ENCODE measurements at places on chromosomes 16 and 17.

DNA sequence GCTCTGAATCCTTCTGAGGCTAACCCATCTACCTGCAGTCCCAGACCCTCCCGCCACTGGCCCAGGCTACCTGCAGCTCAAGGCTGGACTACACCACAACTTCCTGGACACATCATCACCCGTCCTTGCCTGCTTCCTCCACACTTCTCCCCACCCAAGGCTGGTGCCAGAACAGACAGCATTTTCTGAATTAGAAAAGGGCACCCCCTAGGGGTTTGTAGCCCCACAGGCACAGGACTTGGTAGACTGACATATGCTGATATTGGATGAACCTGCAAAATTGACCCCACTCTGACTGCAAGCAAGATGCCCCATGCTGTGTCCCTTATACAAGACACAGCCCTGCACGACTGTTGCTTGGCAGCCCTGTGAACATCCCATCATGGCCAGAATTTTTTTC is 271.5 kb upstream of the C16orf82 start:
- no peak for DNase-seq

- no peak for DNase-seq
Measured at GRCh38 chr17:70239391-70239826, 70.1 kb downstream of the KCNJ2 start.

GRCh38 chr17:53483704-53484103 is 339.0 kb upstream of the KIF2B start:
- no peak for DNase-seq

- no peak for DNase-seq
Measured at GRCh38 chr16:34802396-34802795, 1343.0 kb downstream of the TP53TG3F start.

DNA sequence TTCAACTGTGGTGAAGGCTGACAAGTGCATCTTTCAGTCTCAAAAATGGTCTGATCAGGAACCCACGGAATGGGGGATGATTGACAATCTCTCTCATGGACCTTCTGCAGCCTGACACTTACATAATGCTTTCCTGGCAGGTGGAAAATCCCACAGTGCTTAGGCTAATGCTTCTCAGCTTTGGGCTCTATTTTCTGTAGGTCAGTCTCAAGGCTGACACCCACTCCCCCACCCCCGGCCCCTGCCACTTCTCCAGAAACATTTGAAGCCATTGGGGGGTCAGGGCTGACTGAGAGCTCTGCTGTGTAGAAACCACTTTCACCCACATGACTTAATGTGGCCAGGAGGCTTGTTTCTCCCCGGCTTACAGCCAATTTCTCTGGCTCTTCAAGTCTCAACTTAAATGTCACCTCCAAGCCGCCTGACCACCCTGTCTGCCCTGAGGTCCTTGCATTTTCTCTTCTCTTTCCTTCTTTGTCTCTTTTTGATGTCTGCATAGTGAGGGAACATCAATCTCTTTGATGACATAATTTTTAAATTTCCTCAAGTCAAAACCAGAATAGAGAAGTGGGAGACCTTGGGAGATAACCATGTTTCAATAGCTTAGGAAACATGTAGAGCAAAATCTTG is 16.7 kb upstream of the IRF8 start:
- DNase-seq, result no peak
